ENCODE measurements at places on chromosomes 5 and 9.
A peak's percentile ranks its signal among the peaks of the same experiment; 100 is the strongest.

GRCh38 chr5:169350759-169351240 is 49.9 kb upstream of the SLIT3 start:
- DNase-seq = no peak

DNA sequence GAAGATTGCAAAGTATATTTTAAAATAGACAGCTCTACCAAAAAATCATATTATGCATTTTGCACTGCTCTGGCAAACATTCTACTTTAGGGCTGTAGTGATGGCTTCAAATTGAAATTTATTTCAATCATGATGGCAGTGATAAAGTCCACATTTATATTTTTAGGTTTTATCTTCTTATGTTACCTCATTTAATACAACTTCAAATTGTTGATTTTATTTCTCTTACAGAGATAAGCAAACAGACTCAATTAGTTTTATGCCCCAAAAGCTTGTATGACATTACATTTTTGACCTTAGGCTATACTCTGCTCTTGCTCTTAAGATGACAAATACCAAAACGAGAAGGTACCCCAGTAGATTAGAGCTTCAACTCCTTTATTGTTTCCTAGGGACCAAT is 87.4 kb downstream of the CYLC2 start:
- no peak for DNase-seq

DNA sequence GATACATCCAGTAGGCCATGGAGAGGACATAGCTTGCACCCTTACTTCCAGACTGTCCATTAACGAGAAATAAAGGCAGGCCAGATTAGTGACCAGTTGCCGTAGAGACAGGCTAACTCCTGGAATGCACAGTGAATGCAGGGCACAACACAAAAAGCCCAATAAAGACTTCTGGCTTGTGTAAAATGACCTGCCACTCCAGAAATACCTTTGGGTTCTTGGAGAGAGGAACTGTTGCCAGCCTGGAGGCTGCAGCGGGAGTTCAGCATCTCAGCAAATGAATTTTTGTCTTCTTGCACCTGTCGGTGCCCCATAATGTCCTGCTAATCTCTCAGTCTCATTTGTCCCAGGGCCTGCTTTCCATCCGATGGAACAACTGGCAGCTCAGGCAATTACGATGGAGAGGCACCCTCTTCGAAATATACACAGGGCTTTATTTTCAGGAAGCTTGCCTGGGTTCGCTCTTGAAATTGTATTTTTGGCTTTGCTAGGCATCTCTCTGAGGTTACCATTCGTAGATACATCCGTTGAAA is 538.8 kb upstream of the ZNF462 start:
- DNase-seq = peak; percentile 0

- no peak for DNase-seq
Measured at GRCh38 chr5:2708751-2709150, 42.7 kb downstream of the IRX2 start.

DNA sequence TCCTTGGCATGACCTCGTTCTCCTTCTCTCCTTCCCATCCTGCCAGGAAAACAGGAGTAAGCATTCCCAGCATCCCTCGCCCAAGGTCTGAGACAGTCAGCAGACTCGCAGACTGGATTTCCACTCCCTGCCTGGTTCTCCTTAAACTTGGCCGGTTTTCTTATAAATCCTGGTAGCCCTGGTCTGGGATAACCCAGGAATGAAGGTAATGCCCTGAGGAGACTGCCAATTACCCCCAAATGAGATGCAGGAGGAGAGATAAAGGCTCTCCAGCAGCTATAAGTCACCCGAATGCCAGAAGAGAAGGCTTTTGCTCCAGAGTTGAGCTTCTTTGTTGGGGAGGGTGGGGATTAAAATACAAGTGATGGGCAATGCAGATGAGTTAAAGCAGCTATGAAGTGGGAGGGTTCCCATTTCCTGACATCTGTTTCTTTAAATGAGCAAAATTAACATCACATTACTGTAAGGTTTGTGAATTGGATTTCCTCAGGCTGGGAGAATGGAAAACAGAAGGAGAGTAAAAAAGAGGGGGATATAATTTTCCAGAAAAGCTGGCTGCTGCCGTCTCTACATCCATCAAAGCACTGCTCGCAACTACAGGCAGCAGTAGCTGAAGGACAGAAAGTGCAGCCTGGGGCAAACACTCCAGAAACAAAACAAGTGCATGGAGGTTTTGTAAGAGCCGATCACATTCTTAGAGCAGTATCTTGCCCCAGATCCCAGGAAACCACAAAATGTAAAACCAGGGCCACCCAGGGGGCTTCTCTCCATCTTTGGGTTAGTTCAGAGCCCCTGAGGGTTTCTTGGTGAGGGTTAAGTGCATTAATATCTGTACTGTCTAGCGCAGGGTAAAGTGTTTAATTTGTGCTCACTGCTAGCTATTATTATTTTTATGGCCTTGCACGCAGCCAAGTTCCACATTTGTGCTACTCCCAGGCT is 177.6 kb upstream of the PANK3 start:
- DNase-seq = no peak

GRCh38 chr5:138790684-138791083 is 37.5 kb downstream of the CTNNA1 start:
- no peak for DNase-seq

GRCh38 chr5:124617787-124618186 is 128.7 kb downstream of the ZNF608 start:
- no peak for DNase-seq

Measured in nucleus accumbens (tissue), 56 donors.